ENCODE measurements at places on chromosomes 13 and 19.
A peak's percentile ranks its signal among the peaks of the same experiment; 100 is the strongest.

GRCh38 chr19:6032827-6033226 lies 54.9 kb upstream of the RANBP3 start:
- DNase-seq = no peak

DNA sequence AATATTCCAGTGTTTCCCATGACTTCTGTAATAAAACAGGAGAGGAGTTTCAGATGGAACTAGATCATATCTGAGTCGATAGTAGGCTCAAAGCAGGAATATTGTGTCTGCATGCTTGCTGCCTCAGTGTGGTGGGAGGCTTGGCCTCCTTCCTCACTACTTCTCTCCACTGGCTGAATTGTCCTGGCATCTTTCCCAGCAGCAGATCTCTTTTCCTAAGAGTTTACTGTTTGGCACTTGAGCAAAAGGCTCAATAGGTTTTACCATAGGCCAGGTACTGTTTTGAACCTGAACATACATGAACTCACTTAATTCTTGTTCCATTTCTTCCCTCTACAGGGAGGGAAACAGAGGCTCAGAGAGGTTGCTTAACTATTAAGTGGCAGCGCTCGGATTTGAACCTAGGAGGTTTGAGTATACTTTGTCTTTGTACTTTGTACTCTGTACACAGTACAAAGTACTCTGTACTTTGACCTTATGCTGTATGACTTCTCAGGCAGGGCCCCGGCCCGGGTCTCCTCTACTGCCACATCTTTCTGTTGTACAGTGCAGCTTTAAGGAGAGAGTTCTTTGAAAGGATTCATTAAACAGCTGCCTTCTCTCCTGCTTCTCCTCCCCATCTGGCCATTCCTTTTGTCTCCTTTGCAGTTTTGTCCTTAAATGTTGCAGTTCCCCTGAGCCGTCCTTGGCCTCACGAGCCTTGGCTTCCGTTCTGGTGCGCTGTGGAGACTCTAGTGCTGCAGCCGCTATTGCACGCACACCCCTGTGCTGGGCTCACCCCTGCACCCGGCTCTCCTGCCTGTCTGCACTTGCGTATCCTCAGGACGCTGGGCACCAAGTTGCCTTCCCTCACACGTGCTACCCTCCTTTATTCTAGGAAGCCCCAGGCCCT lies 8.1 kb downstream of the B3GLCT start:
- DNase-seq = no peak

GRCh38 chr13:21625366-21625765 lies 21.4 kb upstream of the MICU2 start:
- peak; percentile 87 for DNase-seq

GRCh38 chr13:102172406-102172805 lies 229.4 kb downstream of the FGF14 start:
- DNase-seq = no peak

DNA sequence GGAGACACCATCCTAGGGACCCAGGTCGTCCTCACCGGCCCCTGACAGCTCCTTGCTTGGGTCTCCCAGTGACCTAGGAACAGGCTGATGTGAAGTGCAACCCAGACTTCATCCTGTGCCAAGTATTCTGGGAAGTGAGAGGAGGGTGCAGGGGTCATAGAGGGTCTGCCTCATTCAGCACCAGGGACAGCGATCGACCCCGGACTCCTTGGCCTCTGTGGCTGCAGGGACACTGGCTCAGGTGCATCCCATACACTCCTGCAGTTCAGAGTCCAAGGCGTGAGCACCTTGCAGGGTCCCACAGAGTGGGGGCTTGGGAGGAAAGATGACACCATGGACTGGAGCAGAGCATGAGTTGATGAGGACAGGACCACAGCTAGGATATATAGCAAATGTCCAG lies 10.0 kb upstream of the OR10H2 start:
- DNase-seq = no peak

- DNase-seq = peak; percentile 72
These were observed 545.8 kb downstream of the LIG4 start for GRCh38 chr13:107669391-107669993.

DNA sequence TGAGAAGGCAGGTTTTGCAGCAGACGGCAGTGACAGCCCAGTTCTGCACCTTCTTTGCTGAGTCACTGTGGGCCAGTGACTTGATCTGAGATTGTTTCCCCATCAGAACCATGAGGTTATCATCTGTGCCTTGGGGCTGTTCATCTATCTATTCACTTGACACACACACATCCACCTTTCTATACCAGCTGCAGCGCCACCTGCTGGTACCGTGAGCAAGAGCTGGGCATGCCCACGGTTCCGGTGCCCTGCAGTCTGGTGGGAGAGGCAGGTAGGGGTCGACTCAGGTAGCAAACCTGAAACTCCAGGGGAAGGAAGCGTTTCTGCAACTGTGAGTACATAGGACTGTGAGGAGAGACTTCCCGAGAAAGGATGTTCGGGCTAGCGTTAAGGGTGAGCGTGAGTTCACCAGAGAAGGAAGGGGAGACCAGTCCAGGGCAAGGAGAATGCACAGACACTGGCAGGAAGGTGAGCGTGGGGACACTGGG lies 7.5 kb upstream of the LIN7B start:
- peak; percentile 24 for DNase-seq

GRCh38 chr19:50719119-50719435 lies 525 bp downstream of the SHANK1 start:
- DNase-seq = no peak

GRCh38 chr13:98134901-98135300 lies 8.0 kb upstream of the FARP1 start:
- no peak for DNase-seq

GRCh38 chr13:92187378-92187989 lies 789.1 kb downstream of the GPC5 start:
- peak; percentile 51 for DNase-seq

GRCh38 chr13:47999973-48000372 lies 1.1 kb downstream of the SUCLA2 start:
- DNase-seq = no peak

DNA sequence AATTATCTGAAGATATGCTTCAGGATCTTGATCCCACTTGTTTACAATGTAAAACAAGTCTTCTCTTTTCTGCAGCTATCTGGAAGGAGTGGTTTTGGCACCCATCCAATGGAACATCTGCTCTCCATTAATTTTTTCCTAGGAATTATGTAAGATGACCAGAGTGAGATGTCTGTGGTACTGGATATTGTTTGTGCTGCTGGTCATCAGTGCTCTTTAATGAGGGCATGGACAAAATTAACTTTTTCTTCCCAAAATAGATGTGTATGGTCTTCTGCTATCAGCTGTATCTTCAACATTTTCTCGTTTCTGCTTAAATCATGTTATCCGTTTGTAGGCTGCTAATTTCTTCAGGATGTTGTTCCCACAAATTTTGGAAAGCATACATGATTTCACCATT lies 415.4 kb upstream of the KLHL1 start:
- DNase-seq = peak; percentile 24

- peak; percentile 66 for DNase-seq
These were observed at the start of gene MEF2B for GRCh38 chr19:19170053-19170872. MEF2B (minus strand) TSS chr19:19170263; CDS start chr19:19150735, 19,528 bp downstream.

- no peak for DNase-seq
These were observed 50.7 kb upstream of the AMER2 start for GRCh38 chr13:25222740-25223139.

- DNase-seq = no peak
These were observed 11.3 kb upstream of the LPAR6 start for GRCh38 chr13:48424212-48424611.

DNA sequence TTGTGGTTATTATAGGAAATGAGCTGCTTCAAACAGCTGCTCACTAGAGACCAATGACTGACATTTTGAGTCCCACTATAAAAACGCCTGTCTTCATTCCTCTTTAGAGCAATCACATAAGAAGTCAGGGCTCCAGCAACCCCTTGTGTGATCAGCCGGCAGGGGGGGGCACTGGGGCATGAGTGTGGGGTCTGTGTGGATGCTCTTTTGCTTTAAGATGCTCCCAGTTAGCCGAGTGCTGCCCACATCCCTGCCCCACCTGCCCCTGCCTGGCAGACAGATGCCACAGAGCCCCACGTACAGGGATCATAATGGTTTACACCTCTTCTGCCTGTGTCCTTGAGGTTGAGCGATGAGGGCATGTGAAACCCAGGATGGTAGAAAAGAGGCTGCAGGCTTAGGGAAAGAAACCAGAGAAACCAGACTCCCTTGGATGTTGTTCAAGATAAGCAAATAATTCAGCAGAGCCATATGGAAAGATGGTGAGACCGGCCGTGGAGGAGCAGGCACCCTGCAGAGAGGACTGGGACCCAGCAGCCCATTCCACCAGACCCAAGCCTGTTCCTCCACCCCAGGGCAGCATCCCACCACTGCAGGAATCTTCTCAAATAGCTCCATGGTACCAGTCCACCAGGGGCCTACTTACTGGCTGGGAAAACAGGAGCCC lies 55.4 kb downstream of the CHST8 start:
- no peak for DNase-seq

- no peak for DNase-seq
These were observed 35.5 kb upstream of the LPAR6 start for GRCh38 chr13:48448285-48448958.

GRCh38 chr13:66343224-66343828 lies 886.8 kb downstream of the PCDH9 start:
- DNase-seq = no peak

DNA sequence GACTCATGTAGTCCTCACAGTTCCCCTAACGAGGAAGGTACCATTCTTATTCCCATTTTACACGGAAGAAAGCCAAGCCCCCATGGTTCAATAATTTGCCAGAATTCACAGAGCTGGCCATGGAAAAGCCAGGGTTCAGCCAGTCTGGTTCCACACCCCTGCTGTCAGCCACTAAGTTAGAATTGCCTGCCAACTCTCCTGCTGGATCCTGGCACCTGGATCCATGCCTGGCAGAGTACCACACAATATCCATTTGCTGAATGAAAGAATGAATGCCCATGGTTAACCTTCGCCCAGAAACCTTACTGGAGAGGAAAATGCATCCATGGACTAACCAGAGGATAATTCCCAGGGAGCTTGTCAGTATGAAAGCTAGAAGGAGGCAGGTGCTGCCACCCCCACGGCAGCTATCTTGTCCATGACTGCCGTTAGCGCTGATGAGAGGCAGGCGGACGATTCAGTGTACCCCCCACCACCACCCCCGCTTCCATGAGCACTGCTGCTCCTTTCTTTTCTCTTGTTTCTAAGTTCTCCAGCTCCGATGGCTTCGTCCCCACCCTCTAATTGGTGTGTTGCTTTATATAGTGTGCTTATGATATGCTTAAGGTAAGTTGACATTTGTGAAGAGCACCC lies 114.5 kb downstream of the SLC7A1 start:
- no peak for DNase-seq

- DNase-seq = no peak
These were observed 349 bp upstream of the KISS1R start for GRCh38 chr19:916645-917322.

DNA sequence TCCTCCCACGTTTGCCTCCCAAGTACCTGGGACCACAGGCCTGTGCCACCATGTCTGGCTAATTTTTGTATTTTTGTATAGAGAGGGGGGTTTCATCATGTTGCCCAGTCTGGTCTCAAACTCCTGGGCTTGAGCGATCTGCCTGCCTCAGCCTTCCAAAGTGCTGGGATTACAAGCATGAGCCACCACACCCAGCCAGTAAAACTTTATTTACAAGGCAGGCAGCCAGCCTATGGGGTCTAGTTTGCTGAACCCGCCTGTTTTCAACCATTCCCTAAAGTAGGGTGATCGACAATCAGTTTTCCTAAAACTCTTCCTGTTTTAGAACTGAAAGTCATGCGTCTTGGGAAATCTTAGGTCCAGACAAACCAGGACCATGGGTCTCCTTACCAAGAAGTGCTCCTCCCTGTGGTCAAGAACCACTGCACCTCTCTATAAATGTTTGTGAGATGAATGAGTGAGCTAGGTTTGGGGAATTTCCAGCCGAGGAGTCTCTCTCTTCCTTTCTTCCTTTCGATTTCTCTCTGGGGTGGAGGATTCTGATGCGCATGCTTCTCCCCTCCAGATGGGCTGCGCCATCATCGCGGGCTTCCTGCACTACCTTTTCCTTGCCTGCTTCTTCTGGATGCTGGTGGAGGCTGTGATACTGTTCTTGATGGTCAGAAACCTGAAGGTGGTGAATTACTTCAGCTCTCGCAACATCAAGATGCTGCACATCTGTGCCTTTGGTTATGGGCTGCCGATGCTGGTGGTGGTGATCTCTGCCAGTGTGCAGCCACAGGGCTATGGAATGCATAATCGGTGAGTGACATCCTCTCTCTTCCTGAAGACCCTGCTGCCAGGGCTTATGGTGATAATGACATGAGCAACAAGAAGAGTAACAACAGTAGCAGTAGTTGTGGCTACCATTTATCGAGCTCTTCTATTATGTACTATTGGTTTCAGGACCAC lies 38.7 kb downstream of the ADGRE1 start:
- DNase-seq = no peak

- no peak for DNase-seq
These were observed 7.4 kb upstream of the IGFL1 start for GRCh38 chr19:46221981-46222610.

GRCh38 chr13:49791315-49791710 lies 1.2 kb downstream of the KPNA3 start:
- DNase-seq = peak; percentile 40

GRCh38 chr19:16397791-16398529 lies 73.3 kb downstream of the KLF2 start:
- no peak for DNase-seq

DNA sequence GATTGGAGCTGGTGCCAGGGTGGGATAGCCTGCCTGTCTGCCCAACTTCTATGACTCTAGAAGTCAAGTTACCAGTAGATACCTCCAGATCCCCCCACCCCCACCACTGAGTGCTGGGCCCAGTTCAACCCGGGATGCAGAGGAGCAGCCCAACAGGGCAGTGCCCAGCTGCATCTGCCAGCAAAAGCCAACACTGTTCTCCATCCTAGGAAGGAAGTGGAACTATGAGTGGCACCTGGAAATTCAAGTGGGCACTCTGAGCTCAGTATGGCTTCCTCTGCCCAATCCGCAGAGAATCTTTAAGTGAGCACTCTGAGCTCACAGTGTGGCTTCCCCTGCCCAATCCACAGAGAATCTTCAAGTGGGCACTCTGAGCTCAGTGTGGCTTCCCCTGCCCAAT lies 14.2 kb downstream of the TUBGCP3 start:
- DNase-seq = no peak

GRCh38 chr13:102038787-102039186 lies 363.1 kb downstream of the FGF14 start:
- no peak for DNase-seq

DNA sequence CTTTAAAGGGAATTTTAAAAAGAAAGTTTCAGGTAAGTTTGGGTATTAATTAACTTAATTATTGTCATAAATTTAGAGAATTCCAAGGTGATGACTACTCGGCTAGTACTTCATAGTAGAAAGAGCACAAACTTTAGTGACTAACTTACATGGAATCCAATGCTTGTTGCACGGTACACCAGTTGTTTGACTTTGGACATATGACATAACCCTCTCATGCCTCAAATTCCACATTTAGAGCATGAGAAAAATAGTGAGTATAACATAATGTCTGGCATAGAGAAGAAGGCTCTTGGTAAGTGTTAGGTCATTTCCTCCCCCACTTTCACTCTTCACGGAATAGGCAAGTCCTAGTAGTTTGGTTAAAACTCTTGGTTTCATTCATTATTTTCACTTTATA lies 1249.4 kb upstream of the SLC10A2 start:
- DNase-seq = no peak

GRCh38 chr19:39708594-39708993 lies 4.3 kb downstream of the LGALS14 start:
- no peak for DNase-seq

GRCh38 chr19:45395821-45396617 lies 8.8 kb downstream of the PPP1R13L start:
- DNase-seq = no peak

Data from NCI-H748 treated with DMSO at 0.1 percent for 48 hours (cell line).